ENCODE measurements at places on chromosomes 7 and 10.

DNA sequence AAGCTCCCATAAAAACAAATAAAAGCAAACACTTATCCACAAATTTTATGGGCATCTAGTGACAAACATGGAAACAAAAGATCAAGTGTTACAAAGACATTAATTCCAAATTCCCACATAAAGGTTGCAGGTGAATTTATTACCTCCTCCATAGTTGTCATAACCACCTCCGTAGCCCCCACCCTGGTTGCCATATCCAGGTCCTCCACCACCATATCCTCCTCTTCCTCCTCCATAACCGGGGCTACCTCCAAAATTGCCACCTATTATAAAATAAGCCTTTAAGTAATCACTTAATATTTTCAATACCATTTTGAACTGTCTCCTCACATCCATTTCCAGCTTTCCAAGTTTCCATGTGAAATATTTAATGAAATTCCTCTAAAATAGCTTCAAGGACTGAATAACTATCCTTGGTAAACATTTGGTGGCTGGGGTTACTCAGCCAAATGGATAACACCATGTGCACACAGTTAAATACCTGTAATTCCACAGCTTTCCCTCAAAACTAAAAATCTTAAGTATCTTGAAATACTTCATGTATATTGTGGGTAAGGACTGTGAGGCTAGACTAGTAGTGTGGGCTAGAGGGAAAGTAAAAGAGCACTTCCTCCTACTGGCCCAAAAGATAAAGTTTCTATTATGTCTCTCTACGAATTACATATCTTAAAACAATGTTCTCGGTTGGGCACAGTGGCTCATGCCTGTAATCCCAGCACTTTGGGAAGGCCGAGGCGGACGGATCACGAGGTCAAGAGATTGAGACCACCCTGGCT is 6.9 kb downstream of the HNRNPA2B1 start:
- no peak for DNase-seq

- no peak for DNase-seq
Measured at GRCh38 chr10:124119216-124119615, 25.8 kb upstream of the CHST15 start.

DNA sequence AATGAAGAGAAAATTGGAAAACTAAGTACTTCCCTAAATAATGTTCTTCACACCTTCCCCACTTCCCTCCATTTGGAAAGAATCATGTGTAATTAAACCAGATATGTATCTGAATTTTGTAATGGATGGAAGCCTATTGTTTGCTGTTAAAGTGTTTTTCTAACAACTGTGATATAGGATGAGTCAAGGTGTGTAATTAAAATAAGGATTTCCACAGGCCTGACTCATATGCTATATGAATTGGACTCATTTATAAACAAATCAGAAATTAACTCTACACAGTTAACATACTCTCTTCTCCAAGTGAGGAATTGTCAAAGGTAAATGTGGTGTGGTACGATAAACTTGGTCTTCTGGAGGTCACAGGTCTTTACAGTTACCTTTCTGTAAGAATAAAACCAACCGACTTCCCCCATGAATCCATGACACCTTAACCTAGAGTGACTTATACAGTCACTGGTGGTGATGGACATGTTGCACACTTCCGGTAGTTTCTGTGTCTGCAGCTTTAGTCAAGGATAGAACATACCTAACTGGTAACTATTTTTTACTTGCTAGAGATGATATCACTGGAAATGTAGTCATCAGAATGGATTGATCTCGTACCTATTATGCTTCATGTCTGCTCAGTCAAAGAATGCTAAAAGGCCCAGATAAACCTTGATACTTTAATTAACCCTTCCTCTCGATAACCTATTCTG is 12.8 kb downstream of the PNLIPRP3 start:
- no peak for DNase-seq

DNA sequence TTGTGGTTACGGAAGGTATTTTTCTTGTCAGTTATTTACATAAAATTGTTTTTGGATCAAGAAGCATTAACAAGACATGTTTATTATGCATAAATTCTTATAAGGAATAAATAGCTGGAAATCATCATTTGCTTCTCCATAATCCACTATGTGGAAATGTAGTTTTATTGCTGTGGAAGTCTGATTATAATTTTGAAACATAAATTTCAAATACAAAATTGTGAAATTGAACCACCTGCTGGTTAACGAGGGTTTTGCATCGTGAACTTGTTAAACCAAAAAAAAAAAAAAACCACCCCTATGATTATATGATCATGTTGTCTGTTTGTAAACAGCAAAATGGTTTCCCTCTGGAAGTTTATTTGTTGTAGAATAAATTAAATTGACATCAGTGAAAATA is 25.9 kb downstream of the ABRAXAS2 start:
- no peak for DNase-seq

DNA sequence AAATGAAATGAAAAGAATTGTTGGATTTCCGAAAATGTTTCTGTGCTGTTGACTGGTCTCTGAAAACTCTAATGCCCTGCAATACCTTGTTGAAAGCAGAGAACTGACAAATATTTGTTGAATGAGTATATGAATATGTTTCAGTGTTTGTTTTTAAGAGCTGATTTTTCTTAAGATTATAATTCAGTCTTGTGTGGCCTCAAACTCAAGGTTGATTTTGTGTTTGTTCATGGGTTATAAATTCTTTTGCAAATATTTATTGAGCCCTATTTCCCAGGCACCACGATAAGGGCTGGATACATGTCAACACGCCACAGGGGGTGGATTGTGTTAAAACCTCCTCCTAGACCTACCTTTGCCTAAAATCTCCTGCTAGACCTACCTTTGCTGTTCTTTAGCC is 203.9 kb upstream of the PLPP4 start:
- DNase-seq: no peak

Measured in H1 (cell line).